ENCODE measurements at places on chromosomes 1 and 21.

DNA sequence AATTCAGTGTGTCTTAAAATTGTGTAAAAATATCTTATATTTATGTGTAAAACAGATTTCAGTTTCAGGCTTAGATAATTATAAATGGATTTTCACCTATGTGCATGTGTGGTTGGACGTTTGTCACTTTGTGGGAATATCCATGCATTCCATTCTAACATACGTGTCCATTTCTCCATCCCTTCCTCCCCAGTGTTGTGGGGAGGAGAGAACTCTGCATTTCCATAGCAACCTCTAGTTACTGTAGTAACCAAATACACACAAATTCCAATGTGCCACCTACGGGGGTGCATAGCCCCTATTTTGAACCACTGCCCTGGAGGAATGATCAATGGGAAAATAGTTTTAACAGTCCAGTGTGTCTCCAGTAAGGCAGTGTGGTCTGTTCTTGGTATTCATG lies 79.0 kb downstream of the RASAL2 start:
- no peak for DNase-seq

DNA sequence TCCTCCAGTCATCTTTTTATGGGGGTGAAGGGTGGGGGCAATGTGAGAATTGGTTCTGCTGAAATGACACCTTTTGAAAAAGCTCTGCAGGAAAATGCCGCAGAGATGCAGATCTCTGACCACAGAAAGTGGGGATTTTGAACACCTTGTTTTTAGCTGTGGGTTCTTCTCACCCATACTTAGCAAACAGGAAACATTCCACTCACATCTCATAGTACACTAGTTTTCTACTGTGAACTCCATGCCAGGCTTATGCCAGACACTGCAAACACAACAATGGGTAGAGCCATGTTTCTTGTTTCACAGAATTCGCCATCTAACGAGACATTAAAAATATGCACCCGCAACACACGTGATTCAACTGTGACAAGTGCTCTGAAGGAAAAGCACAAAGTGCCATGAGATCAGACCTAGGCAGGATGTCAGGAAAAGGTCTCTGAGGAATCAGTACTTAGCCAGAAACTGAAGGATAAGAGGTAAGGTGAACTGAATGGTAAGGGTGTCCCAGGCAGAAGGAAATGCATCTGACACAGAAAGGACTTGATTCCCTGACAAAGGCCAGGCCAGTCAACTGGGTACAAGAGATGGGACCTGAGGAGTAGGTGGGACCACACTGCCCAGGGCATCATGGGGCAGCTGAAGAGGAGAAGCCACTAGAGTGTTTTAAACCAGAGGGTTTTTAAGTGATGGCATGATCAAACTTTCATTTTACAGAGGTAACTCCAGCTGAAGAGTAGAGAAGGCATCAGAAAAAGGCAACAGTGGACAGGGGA lies 83.8 kb upstream of the JAK1 start:
- DNase-seq = no peak

- DNase-seq = no peak
Measured at GRCh38 chr1:93766451-93766850, 84.8 kb upstream of the BCAR3 start.

GRCh38 chr1:198549866-198550265 lies 9.4 kb upstream of the ATP6V1G3 start:
- DNase-seq = no peak

DNA sequence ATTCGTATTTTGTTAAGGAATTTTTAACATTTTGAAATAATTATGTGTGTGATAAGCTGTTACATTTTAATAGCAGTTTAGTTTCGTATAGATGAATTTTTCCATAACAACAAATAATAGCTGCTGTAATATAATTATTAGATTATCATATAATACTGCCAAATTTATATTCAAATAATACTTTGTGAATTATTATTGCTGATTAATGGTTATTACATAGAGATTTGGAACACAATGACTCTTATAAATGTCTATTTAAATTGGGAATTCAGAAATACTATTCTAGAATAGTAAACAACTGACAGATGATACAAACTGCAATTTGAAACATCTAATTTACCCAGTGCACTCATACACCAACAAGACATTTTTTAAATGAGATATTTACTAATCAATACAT lies 73.2 kb upstream of the NEK7 start:
- no peak for DNase-seq

DNA sequence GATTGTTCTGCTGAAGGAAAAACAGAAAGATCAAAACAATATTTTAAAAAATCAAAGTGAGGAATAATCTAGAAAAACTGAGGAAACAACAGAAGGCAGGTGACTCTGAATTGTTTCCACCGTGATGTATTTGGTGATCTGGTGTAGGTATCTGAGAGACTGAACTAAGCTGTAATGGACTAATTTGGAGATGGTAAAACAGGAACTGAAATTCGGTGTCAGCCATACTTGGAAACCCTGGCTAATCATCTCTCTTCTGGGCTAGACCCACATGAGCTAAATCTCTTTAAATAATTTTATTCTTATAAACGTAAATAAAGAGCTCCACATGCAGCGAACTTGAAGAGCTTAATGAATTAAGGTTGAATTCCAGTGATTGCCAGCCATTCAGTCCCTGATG lies 1226.1 kb downstream of the NCAM2 start:
- no peak for DNase-seq

- no peak for DNase-seq
Measured at GRCh38 chr21:16870103-16870502, 642.7 kb upstream of the CXADR start.

DNA sequence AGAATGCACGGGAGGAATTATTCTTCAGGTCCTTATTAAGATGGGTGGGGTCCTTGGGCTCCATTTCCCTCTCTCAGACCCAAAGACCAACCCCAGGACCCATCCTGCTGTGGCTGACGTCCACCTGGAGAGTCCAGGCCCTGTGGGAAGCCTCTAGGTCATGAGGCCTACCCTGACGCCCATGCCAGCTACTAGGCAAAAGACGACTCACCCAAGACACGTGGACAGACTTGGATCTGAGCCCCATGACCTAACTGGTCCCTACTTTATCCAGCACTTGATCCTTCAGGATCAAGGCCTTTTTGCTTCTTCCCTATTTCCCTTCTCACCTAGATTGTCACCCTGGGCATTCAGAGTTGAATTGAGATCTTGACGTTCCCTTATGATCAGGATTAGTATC lies 56.0 kb upstream of the CASZ1 start:
- DNase-seq = no peak

Measured in NCI-H524 (cell line).